Breast epithelium (tissue), 4 donors: ENCODE measurements at places on chromosomes 6 and 20. TPM values are rescaled to one million over a fixed set of nuclear protein-coding genes. Genes with fewer than 3 reads are reported as not detected.

GRCh38 chr20:7346562-7346961, 579.1 kb downstream of the BMP2 start:
- H3K27me3 ChIP-seq: no peaks in the 10 kb centered on the region
- no peaks in the 10 kb centered on the region for H3K4me1 ChIP-seq
- H3K36me3 ChIP-seq: no peaks in the 10 kb centered on the region
- H3K27ac ChIP-seq: no peak overlapping the region
- DNase-seq: no peak

DNA sequence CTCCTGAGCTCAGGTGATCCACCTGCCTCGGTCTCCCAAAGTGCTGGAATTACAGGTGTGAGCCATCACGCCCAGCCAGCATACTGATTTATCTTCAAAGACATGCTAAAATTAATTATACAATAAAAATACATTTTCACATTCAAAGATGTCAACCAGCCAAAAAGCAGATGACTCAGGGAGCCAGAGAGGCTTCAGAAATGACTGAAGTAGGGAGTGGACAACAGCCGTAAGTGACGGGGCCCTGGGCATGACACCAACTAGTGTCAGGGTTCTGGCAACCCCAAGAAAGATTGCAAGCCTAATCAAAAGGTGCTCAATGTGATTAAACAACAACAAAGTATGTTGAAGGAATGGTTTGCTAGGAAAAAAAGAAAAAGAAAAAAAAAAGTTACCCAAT, 28.4 kb downstream of the GPLD1 start:
- no peak overlapping the region for H3K27ac ChIP-seq
- no peak overlapping the region for H3K4me3 ChIP-seq
- DNase-seq: no peak
- no peaks in the 10 kb centered on the region for H3K36me3 ChIP-seq
- no peaks in the 10 kb centered on the region for H3K27me3 ChIP-seq

- peaks cover 8% of the 10 kb centered on the region for H3K4me1 ChIP-seq
- H3K27me3 ChIP-seq: no peaks in the 10 kb centered on the region
- no peak overlapping the region for H3K4me3 ChIP-seq
- no peak for DNase-seq
- no peaks in the 10 kb centered on the region for H3K36me3 ChIP-seq
- H3K27ac ChIP-seq: no peak overlapping the region
These were observed 24.7 kb upstream of the MRGBP start for GRCh38 chr20:62771396-62772102.

DNA sequence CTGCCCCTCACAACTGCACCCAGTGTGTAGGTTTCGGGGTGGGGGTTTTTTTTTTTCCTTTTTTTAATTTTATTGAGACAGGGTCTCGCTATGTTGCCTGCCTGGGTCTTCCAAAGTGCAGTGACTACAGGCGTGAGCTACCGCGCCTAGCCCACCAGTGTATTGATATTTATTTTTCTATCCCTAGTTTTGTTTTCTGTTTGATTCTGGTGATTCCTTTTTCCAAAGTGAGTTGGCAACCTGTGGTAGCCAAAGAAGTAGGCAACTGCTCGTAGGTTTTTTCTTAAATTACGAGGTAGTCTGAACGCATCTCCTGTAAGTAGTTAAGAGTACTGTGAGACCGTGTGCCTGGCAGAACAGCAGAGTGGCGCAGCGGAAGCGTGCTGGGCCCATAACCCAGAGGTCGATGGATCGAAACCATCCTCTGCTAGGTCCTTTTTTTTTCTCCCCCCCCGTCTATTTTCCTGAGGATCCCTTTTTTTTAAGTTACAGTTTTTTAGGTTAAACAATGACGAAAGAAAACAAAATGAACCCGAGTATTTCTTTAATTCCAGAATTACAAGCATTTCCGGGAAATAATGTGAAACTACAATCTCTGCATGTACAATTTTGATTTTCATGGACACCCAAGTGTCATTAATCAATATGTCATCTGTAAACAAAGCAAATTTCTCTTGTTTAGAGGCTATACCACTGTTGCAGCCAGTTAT, 78.7 kb upstream of the BTN3A2 start:
- no peaks in the 10 kb centered on the region for H3K4me1 ChIP-seq
- H3K27me3 ChIP-seq: no peaks in the 10 kb centered on the region
- H3K4me3 ChIP-seq: peak overlapping the region; percentile 79
- DNase-seq: peak; percentile 67

IYD gene
- 0.29 TPM for total RNA-seq
